ENCODE measurements at places on chromosomes 12 and 14. TPM values are rescaled to one million over a fixed set of nuclear protein-coding genes. Genes with fewer than 3 reads are reported as not detected.

DNA sequence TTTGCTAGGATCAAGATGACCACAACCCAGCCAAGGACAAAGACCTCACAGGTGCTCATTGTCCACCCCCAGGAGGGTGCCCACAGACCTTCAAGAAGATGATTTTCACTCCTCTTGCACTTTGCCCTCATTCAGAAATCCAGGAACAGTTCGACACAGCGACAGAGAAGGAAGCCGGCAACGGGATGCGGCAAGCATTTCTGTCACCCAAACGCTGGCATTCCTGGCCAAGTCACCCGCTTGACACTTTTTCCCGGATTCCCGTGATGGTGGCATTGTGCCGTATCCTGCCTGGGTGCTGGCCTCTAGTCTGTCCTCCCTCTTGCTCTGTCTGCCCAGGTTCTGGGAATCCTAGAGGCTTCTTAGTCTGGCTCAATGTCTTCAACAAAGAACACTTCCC, 770.4 kb upstream of the ALG10B start:
- DNase-seq = no peak

DNA sequence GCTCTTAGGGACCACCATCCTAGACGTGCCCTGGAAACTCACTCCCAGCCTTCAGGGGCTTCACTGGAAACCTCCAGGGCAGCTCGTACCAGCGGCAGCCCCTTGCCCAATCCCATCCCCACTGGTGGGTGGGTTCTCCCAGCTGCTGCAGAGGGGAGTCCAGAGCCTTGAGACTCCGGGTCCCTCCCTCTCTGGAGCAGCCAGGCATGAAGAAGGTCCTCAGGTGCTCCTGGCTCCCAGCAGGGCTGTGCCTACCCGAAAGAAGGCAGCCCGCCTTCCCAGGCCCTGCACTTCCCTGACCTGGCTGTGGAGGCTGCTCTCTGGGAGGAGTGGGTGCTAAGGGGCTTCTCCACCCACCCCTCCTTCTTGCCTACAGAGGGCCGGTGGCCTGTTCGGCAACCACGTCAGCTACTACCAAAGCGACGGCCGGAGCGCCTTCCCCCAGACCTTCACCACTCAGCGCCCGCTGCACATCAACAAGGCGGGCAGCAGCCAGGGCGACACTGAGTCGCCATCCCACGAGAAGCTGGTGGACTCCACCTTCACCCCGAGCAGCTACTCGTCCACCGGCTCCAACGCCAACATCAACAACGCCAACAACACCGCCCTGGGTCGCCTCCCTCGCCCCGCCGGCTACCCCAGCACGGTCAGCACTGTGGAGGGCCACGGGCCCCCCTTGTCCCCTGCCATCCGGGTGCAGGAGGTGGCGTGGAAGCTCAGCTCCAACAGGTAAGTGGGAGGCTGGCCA, 115.5 kb upstream of the FKBP4 start:
- DNase-seq = no peak

POLE gene
- 55.1 TPM for polyA plus RNA-seq

DNA sequence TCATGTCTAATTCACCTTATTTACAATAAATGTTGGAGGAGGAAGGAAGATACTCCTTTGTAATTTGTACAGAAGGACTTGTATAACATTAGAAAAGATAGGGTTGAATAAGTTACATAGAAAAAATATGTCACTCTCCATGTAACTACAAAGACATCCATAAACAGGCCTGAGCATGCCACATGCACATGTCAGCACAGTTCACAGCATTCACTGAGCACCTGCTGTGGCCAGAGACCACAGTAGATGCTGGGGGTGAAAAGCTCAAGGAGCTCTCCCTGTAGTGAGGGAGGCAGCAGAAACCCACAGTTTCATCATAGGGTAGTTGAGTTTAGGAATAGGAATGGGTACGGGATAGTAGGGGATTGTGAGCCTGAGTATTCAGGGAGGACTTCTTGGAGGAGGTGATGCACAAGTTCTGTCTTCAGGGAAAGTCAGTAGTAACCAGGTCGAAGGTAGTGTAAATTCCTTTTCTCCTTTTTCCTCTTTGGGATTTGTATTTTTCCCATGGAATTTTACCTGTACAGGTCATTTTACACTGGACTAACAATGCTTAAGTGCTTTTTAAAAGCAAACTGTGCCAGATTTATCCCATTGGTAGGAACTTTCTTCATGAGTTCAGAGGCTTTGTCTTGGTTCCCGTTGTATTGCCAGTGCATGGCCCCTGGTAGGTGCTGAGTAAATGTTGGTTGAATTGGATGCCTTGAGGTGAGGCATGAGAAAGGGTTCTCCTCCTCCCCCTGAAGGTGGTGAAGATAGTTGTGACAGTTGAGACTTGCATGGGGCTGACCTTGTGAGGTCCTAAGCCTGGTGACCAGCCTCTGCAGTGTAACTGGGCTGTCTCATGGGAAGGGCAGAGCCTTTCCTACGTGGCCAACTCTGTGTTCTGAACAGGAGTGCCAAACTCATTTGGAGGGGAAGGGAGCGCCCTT, 20.2 kb downstream of the PRKCH start:
- no peak for DNase-seq

DPPA3 gene
- not detected for polyA plus RNA-seq

Data from left lung (tissue), 14 donors.